ENCODE measurements at places on chromosomes 1 and 21.

GRCh38 chr1:91700332-91700731 lies 185.6 kb downstream of the TGFBR3 start:
- no peak for DNase-seq

- DNase-seq: no peak
These were observed 128.5 kb downstream of the ZNF281 start for GRCh38 chr1:200281201-200281835.

DNA sequence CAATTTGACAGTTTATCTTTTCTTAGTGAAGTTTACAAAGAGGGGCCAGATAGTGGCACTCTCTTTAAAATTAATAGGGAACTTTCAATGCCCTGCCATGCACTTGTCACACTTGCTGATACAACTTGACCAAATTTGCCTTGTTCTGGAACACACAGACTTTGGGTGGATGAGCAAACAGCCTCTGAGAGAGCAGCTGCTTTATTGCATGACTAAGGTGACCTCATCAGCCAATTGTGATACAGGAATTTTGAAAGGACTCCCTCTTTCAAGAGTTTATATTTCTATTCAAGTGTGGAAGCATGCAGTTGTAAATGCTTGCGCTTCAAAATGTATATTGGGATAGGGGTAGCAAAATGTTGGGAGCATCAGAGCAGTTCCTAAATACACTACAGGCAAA lies 2.1 kb upstream of the RGS1 start:
- no peak for DNase-seq

GRCh38 chr1:150777544-150777943 lies 12.0 kb upstream of the CTSS start:
- DNase-seq: no peak

- DNase-seq: no peak
These were observed 4.3 kb downstream of the ADAMTS1 start for GRCh38 chr21:26840912-26841311.

DNA sequence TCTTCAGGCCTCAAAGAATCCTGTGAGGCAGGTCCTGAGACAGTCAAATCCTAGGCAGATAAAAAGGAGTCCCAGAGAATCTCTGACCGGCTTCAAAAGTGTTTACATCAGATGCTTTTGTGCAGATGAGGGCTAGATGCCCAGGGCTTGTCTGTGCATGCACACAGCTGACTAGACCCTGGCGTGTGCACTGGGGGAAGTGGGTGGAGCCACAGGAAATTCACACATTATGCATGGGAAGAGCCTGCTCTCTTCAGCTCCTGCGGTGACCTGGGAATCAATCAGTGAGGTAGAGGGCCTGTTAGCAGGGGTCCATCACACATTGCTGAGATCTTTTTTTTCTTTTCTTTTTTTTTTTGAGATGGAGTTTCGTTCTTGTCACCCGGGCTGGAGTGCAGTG lies 36.6 kb upstream of the NHLH2 start:
- no peak for DNase-seq

GRCh38 chr21:33254766-33255165 lies 11.4 kb upstream of the IL10RB start:
- no peak for DNase-seq

GRCh38 chr1:226059709-226060108 lies 2.8 kb upstream of the H3-3A start:
- no peak for DNase-seq

DNA sequence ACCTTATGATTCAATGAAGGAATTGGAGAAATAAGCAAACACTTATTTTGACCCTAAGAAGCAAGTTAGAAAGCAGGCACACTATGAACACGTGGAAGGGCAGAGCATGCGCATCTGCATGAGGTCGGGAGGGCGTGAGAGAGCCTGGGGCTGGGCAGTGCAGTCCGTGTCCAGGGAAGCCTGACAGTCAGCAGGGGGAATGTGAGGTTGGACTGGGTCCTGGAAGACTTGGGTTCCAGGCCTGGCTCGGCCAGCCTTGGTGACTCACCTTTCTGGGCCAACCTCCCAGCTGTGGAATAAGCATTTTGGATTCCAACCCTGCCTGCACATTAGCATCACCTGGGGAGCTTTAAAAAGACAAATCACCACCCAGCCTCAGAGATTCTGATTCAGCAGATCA lies 26.6 kb upstream of the LMX1A start:
- DNase-seq: no peak

GRCh38 chr1:154327466-154328317 lies 2.4 kb downstream of the ATP8B2 start:
- DNase-seq: peak; percentile 35

DNA sequence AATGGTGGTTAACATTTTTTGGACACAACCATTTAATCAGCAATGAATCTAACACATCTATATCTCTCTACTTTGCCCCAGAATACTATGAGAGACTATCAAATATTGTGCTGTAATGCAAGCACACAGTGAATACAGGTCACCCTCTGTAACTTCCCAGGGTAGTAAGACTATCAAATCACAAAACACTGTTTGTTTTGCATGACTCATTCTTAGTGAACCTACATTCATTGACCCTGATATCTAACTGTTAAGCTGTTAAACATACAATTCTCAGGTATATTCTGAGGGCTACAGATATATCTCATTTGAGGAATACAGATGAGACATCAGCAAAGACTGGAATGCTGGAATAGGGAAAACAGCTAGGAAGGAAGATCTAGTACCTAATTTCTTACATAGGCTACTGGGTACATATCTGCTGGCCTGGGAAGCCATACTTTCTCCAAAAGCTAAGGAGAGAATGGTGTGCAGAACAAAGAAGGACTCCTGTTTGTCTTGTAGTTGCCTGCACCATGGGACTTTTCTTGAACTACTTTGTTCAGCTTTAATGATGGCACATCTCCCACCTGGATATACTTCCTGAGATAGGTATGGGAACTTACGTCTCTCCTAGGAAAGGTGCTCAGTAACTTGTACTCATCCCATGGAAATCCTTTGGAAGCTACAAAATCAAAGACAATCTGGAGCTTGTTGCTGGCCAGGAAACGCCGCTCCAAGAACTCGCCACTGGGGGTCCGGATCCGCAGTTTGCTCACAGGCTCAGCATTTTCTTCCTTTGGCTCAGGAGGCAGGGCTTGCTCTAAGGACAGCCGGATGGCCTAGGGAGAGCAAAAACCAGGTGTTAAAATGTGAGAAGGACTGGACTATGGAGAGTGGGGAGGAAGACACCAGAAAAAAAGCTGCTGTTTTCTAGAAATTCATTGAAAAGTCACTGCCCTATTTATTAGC lies 51.9 kb upstream of the DMRTA2 start:
- no peak for DNase-seq

- DNase-seq: no peak
These were observed 15.9 kb upstream of the RAB4A start for GRCh38 chr1:229254910-229255541.

DNA sequence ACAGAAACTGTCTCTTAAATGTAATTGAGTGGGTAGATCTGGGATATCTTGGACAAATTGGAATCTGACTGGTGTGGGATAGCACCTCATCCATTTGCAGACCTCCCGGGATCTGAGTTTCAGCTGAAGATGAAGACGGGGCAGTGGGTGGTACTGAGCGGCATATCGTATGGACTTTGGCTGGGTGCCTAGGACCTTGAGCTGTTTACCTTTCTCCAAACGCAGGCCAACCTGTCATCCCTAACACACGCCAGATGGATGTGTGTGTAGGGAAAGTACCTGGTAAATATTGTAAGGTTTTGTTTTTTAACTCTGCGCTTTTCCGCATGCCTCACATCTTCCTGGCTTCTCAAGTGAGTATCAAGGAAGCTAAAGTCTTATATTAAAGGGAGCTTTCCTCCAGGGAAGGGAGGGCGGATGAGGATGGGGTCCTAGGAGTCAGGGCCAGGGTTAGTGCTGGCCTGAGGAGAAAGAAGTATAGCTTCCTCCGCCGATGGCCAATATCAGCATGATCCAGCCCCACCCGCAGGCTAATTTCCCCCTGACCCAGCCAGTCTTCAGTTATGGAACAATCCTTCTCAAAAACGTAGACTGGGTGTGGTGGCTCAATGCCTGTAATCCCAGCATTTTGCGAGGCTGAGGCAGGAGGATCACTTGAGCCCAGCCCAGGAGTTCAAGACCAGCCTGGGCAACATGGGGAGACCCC lies 26.2 kb downstream of the ATP8B2 start:
- DNase-seq: no peak

DNA sequence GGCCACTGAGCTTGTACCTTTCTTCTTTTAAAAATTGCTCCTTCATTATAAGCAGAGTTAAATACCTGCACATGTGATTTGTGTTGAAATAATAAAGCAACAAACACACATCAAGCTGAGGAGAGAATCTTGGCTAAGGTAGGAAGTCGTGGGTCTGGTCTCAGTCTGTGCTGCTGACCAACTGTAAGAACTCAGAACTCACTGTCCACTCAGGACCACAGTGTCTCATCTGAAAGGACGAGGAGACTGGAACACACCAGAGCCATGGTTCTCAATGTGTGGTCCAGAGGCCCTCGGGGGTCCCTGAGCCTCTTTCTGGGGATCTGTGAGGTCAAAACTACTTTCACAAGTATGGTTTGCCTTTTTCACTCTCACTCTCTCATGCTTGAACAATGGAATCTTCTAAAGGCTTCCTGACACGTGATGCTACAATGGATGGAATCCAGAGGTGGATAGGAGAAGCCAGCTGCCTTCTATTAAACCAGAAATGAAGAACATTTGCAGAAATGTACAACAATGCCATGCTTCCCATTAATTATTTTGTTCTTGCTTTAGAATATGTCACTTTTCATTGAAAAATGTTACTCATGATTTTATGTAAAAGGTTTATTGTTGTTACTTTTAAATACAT lies 17.3 kb upstream of the ETS2 start:
- DNase-seq: no peak

- DNase-seq: no peak
These were observed 25.3 kb downstream of the PLEKHA6 start for GRCh38 chr1:204334455-204334854.

GRCh38 chr21:25381936-25382452 lies 225.3 kb downstream of the MRPL39 start:
- DNase-seq: no peak

GRCh38 chr1:5993556-5994491 lies 1.6 kb upstream of the NPHP4 start:
- DNase-seq: peak; percentile 49

- no peak for DNase-seq
These were observed 33.7 kb downstream of the KCND3 start for GRCh38 chr1:111955755-111956154.

DNA sequence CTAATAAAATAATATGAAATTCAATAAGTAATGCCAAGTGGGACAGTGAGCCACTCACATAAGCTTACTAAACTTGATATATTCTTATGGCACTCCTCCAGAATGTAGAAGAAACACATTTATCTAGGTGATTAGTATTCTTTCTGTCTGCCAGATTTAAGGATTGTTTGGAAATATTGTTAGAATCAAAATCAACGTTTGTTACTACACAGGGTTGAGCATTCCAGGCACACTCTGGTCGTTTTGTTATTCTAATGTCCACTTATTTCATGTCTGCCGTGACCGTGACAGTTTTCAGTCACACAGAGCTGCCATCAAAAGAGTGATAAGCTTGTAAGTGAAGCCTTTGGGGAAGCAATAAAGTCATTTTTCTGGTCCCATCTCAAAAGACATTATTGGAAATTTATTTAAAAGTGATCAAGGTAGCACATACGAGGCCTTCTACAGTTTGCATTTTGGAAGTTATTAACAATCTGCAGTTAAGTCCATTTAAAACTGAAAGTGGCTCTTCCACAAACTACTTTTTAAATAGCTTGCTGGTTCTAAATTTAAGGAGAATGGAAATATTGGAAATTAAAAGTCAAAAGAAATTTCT lies 38.0 kb downstream of the NFIA start:
- DNase-seq: no peak

- DNase-seq: no peak
These were observed 3.2 kb downstream of the DISP3 start for GRCh38 chr1:11482198-11482597.

Measured in GM06990 (cell line).